ENCODE measurements at places on chromosomes 1 and 21.

GRCh38 chr1:8203056-8203455 lies 114.9 kb upstream of the SLC45A1 start:
- no peak for DNase-seq

DNA sequence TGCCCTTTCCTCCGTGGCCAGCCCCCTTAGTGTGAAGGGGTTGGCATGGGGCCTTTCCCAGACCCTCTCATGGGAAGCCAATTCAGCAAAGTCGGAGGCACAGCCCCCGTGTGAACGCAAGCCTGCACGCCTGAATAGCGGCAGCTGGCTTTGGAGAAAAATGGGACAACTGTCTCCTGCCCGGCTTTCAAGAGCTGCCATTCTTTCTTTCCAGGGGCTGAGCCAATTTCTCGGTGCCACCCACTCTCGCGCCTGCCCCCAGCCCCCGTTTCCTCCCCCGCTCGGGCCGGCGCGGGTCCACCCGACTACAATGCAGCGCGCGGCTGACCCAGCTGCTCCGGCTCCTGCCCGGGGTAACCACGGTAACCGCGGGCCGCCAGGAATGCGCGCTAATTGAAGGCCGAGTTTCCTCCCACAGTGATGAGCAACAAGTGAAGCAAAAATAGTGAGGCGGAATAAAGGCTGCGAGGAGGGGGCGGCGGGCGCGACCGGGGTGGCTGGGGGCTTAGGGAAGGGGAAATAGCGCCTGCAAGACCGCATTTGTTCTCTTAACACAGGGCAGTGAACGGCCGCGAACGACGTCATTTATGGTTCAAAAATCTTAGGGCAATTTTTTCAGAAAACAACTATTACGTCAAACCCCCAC lies 27.8 kb downstream of the ILDR2 start:
- DNase-seq = peak; percentile 50

- DNase-seq = no peak
Observed at GRCh38 chr1:39907528-39908453, 6.1 kb upstream of the MYCL start.

GRCh38 chr1:228837817-228838716 lies 102.8 kb downstream of the RHOU start:
- DNase-seq = peak; percentile 65

- DNase-seq = no peak
Observed at GRCh38 chr21:44019568-44019958, 7.5 kb downstream of the TRAPPC10 start.

GRCh38 chr1:201905234-201905890 lies 16.7 kb downstream of the SHISA4 start:
- DNase-seq = peak; percentile 54

DNA sequence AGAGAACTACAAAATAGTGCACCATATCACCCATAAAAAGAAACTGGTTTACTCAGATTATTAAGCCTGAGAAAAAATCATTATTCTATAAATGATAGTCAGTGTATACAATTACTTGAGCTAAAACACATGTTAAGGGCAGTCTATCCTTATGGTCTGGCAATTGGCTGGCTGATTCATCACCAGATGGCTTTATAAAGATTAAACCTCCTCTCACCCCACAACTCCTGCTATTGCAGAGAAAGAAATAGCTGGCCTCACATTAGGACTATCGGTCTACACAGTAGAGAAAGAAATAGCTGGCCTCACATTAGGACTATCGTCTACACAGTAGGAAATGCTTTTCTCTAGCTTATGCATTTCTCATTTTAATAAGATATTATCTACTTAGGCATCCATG lies 21.2 kb downstream of the CEP170 start:
- no peak for DNase-seq

GRCh38 chr1:202117898-202118371 lies 4.8 kb upstream of the GPR37L1 start:
- no peak for DNase-seq

DNA sequence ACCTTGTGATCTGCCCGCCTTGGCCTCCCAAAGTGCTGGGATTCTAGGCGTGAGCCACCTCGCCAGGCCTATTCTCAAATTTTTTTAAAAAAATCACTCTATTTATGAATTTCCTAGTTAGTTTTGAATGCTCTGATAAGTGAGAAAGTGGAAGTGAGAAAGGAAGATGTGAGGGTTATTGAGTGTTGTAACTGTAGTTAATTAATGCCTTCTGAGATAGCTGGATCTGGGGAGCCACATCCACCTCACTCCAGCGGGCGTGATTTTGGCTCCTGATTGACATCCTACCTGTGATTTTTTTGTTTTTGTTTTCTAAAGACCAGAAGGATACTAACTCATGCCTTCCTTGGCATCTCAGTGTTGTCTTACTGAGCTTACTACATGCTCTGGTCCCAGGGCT lies 65.6 kb downstream of the ST3GAL3 start:
- DNase-seq = no peak

DNA sequence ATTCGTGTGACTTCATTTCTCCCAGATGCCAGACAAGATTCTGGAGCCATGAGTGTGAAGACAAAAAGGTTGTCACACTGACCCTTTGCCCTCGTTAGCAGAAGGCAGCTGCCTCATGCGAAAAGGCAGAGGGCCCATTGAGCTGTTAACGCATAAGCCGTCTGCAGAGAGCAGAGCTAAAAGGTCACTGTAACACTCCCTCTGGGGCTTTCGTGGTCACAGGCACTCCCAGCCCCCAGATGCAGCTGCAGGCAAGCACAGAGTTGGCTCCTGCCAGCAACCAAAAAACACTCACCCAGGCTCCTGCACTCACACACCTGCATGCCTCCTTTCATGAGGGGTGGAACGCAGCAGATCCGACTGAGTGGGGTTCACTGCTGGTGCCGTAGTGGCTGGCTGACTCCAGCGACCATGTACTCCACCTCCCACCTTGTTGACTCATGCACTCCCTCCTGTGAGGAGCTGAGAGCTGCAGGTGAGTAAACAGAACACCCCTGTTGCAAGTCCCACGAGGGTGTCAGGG lies 287.5 kb downstream of the SMYD3 start:
- DNase-seq = no peak

DNA sequence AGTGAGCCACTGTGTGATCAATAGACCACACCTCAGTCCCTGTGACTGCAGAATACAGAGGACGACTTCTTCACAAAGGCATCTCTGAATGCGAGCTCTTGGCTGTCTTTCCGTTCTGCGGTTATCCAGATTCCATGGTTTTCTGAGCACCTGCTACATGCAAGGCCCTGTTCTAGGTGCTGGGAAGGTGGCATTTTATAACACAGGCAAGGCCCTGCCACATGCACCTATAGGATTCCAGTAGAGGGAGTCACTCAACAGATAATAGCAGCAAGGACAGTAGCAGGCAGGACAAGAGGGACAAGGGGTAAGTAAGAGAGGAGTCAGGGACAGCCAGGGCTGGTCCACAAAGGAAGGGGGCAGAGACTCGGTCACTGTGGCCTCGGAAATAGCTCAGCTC lies 9.0 kb downstream of the URB1 start:
- DNase-seq = no peak

GRCh38 chr21:26751305-26751704 lies 93.9 kb downstream of the ADAMTS1 start:
- no peak for DNase-seq

- DNase-seq = peak; percentile 31
Observed at GRCh38 chr1:89085781-89086180, 20.8 kb upstream of the GBP1 start.

DNA sequence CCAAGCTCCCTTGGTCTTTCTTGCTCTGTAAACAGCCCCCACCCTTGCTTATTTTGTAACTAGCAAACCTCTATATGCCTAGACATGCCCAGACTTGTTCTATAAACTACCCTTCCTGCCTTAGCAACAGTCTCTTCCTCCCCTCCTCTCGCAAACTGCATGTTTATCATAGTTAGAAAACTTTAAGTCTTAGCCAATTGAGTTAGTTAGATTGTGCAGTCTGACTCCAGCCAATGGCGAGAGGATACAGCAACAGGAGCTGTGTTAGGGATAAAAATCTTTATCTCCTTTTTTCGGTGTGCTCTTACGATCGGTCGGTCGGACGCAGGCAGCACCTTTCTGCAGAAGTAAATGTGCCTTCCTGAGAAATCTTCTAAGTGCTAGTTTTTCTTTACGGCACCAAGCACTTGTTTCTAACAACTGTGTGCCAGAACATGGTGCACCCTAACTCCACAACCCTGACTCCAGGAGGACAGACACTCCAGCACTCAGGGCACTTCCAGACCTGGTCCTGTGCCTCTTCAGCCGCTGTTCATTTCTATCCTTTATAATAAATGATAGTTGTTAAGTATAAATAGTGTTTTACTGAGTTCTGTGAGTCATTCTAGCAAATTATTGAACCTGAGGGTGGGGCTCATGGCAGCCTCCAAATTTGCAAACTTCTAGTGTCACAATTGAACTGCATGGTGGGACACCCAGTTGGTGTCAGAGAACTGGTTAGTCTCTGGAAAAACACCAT lies 25.7 kb upstream of the GNG4 start:
- DNase-seq = no peak

DNA sequence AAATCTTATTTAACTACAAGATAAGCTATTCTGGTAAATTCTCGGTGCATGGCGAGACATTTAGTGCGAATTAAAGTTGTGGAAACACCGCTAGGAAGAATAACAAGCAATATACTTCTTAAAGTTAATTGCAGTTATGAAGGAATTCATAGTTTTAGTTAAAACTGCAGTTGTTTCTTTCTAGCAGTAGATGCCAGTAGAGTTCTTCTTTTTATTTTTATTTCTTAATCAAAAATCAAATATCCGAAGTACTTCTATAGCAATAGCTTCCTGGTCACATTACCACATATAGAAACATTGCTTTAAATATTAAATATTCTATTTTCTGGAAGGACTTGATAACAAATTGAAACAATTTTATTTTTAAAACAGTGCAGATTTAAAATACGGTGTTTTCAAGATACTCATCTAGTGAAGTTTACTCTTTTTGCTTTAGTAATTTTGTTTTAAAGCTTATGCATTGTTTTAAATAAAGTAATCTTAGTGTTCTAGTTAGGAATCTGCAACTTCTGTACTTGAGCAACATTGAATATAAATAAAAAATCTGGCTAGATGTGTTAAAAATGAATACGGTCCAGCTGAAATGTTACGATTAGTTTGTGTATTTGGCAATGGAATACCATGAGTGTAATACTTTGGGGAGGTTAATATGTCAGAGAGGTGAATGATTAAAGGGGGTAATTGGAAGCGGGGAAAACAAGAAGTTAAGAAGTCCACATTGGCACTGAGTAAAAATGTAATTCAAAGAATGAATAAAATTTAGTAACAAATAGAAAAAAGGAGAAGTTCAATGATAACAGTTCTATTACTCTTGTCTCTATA lies 2.7 kb upstream of the PRKACB start:
- no peak for DNase-seq

DNA sequence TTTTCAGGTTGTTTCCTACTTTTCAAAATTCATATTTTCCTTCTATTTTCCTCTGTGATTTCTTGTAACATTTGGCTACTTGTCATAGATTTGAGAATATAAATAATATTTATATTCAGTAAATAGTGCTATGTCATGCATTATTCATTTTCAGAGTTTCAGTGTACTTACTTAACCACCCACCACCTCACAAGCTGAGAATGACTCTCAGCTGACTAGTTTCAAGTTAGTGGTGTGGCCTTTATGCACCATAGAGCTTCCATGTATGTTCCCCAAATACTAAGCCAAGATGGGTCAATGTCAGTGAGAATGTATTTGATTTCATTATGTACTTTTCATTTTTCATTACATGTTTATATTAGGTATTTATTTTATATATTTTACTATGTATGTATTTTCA lies 56.9 kb upstream of the RGS1 start:
- DNase-seq = no peak

- DNase-seq = no peak
Observed at GRCh38 chr1:36652586-36652985, 169.9 kb upstream of the CSF3R start.
